ENCODE measurements at places on chromosomes 6 and 20.

DNA sequence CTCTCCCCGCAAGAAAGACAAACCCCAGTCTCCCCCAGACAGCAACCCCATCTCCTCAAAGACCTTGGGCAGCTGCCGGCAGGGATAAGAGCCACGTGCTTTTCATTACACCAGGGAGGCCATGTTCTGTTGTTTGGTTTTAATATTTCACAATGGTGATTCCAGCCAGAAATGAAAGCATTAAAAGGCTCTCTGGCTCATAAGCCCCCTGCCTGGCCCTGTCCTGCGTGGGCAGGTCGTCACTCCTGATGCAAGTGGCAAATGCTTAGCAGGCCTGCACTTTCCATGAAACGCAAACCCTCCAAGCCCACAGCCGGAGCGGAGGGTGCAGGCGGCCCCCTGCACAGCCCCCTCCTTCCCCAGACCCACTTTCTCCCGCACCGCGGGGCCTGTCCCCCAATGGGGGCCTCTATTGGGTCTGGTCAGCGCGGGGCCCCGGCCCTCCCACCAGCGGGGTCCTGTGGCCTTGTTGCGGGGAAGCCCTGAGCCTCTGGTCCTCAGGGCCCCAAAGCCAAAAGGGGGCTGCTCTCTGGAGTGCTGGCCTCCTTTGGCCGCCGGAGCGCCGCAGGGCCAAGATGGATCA is 77.2 kb downstream of the TMEM242 start:
- DNase-seq = no peak

DNA sequence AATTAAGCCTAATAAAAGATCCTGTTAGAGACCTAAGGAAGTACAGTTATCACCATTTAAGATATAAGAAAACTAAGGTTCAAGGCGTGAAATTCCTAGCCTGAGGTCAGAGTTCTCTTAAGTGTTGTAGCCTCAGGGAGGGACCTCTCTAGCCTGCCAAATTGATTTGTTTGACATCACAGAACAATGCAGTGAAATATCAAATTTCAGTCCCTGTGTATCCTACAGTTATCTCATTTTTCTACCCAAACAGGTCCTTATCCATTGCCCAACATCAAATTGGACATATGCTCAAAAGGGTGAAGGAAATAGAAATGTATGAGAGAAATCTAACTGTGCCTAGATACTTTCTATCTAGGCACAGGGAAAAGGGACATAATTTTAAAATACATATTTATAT is 63.0 kb downstream of the NCOA7 start:
- no peak for DNase-seq

GRCh38 chr20:59697068-59697467 is 92.7 kb downstream of the PHACTR3 start:
- DNase-seq = no peak

DNA sequence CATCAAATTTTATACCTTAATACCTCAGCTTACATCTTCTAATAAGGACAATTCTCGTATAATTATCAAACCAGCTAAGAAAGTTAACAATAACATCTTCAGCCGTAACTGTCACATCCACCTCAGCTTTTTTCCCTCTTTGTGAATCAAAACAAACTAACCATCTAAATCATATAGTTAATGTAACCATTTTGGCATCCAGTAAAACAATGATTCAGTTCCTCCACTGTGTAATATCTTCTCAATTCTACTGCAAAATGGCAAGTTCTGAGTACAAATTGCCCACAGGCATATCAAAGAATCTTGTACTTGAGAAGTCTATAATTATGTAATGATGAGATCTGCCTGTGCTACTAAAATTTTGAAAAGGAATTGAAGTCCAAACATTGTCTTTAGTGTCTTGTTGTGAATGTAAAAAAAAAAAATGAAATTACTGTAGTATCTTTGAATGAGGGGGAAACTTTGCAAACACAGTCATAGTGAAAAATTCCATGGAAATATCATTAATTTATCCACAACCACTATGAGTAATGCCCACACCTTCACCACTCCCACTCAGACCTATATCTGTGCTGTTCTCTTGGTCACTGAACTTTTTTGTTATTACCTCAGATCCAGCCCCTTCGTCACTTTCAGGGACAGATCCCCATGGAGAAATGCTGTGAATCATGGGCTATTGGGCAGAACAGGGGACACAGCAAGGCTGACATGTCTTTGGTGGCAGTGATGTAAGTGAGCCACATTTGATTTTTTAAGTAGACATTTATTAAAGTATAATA is 178.6 kb upstream of the RAB32 start:
- DNase-seq = no peak

DNA sequence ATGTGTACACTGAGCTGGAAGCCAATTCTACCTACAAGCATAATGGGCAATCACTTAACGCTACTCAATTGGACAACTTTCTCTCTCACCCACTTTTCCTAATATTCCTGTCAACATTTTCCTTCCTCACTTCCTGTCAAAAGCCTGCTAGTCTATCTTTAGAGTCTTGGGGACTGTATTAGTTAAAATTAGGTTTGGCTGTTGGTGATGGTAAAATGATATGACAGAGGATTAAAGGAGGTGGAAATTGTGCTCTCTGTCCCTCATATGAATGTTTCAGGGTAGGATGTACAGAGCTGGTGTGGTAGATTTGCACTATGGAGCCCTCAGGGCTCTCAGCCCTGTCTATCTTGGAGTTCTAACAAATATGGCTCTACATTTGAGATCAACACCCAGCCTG is 129.7 kb downstream of the CEP57L1 start:
- DNase-seq = no peak

GRCh38 chr20:40786336-40786735 is 97.3 kb upstream of the MAFB start:
- no peak for DNase-seq

DNA sequence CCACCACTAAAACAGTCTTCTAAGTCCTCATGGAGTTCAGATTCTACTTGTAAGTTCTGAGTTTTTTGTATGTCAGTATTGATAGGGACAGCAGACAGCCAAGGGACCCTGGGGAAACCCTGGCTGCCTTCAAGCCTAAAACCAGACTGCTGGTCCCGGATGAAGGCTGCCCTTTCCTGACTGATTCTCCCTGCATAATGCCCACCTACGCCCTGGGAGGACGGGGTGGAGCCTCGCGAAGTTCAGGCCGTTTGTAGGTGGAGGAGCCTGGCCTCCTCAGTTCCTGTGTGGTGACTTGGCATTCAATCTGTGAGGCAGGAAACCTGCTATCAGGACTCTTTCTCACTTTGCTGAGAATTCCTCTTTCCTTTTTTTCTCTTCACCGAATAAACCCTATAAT is 120.3 kb upstream of the LGSN start:
- no peak for DNase-seq

- DNase-seq = no peak
Observed at GRCh38 chr6:126072172-126072571, 85.8 kb downstream of the TRMT11 start.

DNA sequence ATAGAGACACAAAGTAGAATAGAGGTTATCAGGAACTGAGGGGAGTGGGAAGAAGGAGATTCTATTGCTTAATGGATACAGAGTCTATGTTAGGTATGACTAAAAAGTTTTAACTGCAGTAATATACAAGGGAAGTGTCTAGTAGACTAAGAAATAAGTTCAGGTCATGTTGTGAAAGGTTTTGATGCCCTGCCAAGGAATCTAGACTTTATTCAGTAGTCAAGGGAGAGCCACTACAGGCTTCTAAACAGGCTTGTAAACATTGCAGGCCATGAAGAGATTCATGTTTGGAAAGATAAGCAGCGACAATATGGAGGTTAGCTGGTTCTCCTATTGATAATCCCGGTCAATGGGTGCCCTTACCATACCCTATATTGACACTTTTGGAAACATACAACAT is 352.8 kb upstream of the SOX4 start:
- DNase-seq = no peak

- no peak for DNase-seq
Observed at GRCh38 chr6:40312213-40313015, 274.8 kb downstream of the LRFN2 start.

GRCh38 chr6:110467566-110468140 is 8.8 kb downstream of the SLC22A16 start:
- DNase-seq = no peak

DNA sequence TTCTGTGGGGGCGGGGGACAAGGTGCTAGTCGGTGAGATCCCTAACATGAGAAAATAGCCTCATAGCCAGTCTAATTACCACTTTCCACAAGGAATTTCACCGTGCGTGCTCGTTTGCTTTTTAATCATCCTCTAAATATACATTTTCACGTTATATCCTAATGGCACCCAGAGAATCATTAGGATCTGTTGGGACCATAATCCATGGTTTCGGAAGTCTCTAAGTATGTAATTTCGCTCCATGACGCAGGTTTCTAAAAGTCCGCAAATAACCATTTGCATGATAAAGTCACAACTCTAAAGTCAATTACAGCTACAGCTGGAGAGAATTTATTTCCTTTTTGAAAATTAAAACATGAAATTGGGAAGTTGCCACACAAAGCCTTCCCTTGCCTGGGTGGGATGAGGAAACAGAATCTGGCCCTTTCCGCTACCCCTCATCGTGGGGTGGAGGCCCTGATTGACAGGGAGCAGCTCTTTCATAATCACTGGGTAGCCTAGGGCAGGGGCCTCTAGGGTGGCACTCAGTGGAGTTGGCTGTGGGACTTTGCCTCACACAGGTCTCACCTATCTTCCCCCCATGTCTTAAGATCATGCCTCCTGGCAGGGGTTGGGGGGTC is 81.9 kb downstream of the LRFN2 start:
- DNase-seq = no peak

GRCh38 chr6:25354078-25354932 is 75.1 kb downstream of the CARMIL1 start:
- DNase-seq = no peak

- DNase-seq = no peak
Observed at GRCh38 chr20:12860619-12861247, 148.0 kb upstream of the SPTLC3 start.

GRCh38 chr6:117449549-117450439 is 24.1 kb upstream of the ROS1 start:
- peak; percentile 55 for DNase-seq

- no peak for DNase-seq
Observed at GRCh38 chr20:49835031-49835430, 22.4 kb downstream of the SLC9A8 start.

GRCh38 chr6:75299801-75300530 is 15.4 kb upstream of the TMEM30A start:
- no peak for DNase-seq

- peak; percentile 79 for DNase-seq
Observed at GRCh38 chr20:64079273-64080012, at the start of gene RGS19. RGS19 (minus strand) TSS chr20:64079518; CDS start chr20:64076886, 2,632 bp downstream.

- no peak for DNase-seq
Observed at GRCh38 chr6:122859676-122860075, 70.6 kb downstream of the SMPDL3A start.

DNA sequence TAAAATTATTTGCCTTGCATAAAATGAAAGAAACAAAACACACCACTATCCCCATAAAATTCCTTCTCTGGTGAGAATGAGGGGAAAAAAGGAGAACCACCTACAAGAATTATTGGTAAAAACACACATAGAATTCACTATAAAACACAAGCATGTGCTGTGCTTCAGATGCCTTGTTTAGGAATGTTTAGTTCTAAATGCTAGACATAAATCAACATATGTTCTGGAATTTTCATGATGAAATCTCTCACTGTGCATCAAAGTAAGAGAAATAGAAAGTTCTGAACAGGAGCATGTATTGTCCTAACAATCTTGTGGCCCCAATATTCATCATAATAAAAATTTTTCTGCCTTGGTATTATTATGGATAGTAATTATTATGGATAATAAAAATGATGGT is 111.0 kb downstream of the PLCB4 start:
- no peak for DNase-seq

- no peak for DNase-seq
Observed at GRCh38 chr20:47558295-47559066, 56.8 kb downstream of the NCOA3 start.

GRCh38 chr6:56659721-56660380 is 17.2 kb upstream of the DST start:
- no peak for DNase-seq

DNA sequence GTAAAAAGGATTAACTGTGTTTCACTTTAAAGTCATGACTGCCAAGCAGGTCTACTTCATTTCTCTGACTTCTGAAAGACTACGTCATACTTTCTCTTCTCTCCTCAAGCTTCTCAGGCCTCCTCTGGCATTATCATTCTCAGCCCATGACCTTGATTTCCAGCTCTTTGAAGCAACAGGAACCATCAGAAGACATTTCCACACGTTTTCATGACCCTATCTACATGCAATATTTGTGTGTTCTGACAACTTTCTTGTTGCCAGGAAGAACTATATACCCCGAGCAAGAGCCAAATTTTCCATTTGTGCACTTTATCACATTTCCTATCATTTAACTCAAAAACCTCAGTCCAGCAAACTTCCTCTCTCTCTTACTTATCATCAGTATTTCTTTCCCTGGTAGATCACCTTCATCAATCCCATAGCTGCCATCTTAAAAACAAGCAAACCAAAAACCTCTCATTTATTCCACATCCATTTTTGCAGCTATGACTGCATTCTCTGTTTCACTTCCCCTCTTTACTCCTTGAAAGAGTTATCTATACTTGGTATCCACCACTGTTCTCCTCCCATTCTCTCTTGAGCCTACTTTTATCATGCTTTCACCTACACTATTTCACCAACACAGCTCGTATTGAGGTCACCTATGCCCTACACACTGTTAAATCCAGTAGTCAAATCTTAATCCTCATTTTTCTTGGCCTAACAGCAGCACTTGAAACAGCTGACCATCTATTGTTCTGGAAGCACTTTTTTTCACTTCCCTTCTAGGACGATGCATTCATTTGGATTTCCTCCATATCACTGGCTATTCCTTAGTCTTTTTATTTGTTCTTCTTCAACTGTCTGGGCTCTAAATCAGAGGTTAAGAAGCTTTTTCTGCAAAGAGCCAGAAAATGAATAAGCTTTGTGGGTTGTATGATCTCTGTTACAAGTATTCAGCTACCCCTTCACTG is 47.1 kb downstream of the STX7 start:
- DNase-seq = no peak

DNA sequence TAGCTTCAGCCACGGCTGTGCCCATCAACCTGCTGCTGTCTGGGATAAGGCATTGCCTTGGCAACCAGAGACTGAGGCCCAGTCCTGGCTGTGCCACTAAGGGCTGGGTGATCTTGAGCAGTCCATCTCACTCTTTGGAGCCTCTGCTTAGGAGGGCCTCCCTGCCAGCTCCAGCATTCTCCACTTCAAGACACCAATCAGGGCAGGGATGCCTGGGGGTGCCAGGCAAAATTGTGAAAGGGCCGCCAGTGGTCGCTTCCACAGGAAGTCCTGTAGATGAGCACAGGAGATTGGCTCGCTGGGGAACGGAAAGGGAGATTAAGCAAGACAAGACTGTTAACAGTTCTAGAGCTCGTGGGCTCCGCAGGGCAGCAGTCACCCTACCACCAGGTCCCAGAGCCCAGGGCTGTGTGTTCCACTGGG is at the start of gene RAB44:
RAB44 (plus strand) TSS at position 346 of the 423 bp plus-strand sequence. CDS start 6,410 bp downstream, outside the sequence.
- DNase-seq = no peak

DNA sequence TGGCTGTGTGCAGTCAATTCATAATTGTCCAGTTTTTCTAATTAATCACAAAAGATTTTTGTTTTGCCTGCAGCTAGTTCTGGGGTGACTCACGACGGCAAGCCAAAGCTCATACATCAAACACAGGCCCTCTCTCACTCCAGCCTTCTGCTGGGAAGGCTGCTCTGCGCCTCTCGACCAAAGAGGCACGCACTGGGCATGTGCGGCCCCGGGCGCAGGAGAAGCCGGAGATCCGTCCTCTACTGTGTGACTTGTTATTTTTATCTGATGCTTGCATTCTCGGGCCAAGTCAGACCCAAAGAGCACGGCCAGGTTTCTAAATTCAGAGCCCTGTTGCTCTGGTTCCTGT is 98.5 kb downstream of the TFAP2A start:
- DNase-seq = peak; percentile 11

GRCh38 chr6:69279805-69280204 is 517.0 kb downstream of the LMBRD1 start:
- DNase-seq = no peak
